ENCODE measurements at places on chromosomes 16 and 17. TPM values are rescaled to one million over a fixed set of nuclear protein-coding genes. Genes with fewer than 3 reads are reported as not detected.
A peak's percentile ranks its signal among the peaks of the same experiment; 100 is the strongest.

MT1M gene
- 0.74 TPM for total RNA-seq

GRCh38 chr17:66673668-66674276, 161.1 kb upstream of the CACNG5 start:
- DNase-seq: peak; percentile 55

DNA sequence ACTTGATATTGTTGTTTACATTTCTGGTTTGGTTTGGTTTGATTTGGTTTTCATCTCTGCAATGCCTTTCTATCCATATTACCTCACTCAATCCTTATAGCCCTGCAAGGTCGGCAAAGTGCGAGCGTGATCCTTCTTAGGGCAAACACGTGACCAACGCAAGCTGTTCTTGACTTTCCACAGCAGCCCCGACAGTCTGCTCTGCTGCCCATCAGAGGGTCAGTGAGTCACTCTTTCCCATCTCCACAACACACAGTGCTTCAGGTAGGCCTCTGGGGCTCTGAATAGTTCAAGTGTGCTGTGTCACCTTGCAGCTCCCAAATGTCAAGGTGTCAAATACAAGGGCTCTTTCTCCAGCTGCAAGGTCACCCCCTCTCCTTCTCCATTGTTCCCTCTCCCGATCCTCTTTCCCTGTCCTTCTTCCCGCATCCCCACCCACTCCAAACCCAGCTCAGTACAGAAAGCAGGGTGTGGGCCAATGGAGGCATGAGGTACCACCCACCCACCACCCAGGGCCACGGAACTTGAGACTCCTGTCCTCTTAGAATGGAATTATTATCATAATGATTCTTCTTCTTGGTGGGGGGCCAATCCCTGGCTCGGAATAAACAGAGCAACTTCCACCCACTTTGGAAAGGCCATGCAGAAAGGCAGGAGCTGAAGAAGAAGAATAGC, 139.7 kb downstream of the SLC39A11 start:
- DNase-seq: no peak

DNA sequence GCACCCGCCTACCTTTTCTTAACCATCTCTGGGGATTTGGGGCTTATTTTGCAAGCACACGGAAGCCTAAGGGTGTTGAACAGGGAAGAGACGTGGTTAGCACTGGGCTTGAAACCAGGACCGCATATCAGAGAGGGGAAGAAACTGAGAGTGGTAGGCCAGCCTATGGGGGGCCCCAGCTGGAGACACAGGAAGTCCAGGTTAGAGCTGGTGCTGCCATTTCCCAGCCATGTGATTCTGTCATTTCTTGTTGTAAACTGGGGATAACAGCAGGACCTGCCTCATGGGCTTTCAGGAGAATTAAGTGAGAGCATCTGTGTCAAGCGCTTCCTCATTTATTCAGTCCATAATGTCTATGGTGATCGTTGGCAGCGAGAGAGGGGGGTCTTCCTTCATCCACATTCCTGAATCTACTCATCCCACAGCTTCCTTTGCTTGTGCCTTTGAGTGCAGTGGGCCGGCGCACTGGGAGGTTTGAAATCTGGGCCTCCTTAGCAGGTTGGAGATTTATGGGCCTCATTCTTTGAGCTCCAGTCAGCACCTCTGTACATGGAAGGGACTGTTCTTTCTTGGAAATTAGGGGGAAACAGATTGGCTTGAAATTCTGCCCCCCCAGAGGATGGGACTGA, 20.1 kb downstream of the NKD1 start:
- DNase-seq: no peak

CD300LG gene
- total RNA-seq: not detected

GRCh38 chr16:29862383-29862883, 593 bp downstream of the CDIPT start:
- peak; percentile 14 for DNase-seq

WNT9B gene
- total RNA-seq: 0.06 TPM

SPIRE2 gene
- total RNA-seq: 7.7 TPM

DNA sequence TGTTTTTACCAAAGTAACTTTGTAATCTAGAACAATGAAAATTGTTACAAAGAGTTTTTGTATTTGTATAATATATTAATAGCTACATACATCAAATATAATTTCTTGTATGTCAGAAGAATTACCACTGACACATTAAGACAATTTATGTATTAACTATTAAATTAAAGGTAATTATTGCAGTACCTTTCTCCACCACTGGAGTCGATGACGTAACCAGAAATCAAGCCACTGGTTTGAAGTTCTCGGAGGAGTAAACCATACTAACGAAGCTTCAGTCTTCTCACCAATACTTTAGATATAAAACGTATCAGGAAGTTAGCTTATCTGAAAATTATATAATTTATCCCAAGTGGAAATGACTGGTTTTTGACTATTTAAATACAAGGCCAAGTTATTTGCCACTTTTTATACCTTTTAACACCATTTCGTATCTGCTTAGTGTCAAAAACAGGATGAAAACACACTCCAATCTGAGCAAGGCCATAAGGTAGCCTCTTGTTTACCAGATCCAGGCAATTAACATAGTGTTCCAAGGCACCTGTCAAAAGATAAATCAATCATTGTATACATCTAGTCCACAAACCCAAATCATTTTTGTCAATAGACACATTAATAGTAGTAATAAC, 4.3 kb downstream of the POLG2 start:
- no peak for DNase-seq

BPTF gene
- 20.7 TPM for total RNA-seq

NTN3 gene
- total RNA-seq: not detected

GRCh38 chr17:72515291-72516065, 394.7 kb downstream of the SOX9 start:
- DNase-seq: peak; percentile 84

DNA sequence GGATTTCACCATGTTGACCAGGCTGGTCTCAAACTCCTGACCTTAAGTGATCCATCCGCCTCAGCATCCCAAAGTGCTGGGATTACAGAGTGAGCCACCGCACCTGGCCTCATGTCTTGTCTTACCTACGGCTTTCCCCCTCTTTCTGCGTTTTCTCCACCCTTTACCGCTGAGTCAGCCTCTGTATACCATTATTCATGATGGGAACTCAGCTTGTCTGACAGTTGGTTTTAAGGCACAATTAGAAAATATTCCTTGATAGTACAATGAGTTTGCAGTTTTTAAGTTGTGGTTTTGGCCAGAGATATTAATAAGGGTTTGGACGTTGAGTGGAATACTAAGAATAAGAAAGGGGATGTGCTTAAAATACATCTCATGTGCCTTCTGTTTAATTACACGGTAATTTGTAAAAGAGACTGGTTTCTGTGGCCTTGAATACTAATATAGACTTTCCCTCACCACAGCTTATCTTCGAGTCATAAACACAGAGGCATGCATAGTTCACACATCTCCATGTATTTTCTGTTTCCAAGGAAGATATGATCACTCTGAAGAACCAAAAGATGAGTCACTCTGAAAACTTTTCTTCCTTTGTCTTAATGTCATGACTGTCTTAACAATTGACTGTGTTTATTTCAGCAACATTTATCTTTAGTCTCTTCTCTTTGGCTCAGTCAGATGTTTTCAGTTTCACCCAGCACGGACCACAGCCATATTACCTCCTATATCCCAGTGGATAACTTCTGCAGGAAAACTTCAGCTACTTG, 54.4 kb downstream of the PITPNC1 start:
- DNase-seq: peak; percentile 65

- DNase-seq: no peak
Measured at GRCh38 chr17:4580291-4580690, 4.0 kb upstream of the SMTNL2 start.
